ENCODE measurements at places on chromosomes 1 and 21.

GRCh38 chr1:98078596-98078995, 157.8 kb upstream of the DPYD start:
- DNase-seq: no peak

- no peak for DNase-seq
These were observed 78.0 kb upstream of the IPO9 start for GRCh38 chr1:201750934-201751333.

GRCh38 chr1:43934986-43935324, 1.4 kb downstream of the ARTN start:
- no peak for DNase-seq

DNA sequence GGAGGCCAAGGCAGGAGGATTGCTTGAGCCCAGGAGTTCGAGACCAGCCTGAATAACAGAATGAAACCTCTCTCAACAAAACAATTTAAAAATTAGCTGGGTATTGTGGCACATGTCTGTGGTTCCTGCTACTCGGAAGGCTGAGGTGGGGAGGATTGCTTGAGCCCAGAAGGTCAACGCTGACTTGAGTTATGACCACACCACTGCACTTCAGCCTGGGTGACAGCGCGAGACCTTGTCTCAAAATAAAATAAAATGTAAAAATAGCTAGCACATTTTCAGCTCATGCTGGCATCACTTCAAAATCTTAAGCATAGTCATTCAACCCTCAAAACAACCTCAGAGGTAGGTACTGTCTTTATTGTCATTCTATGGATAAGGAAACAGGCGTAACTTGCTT, 6.4 kb downstream of the JAK1 start:
- no peak for DNase-seq

DNA sequence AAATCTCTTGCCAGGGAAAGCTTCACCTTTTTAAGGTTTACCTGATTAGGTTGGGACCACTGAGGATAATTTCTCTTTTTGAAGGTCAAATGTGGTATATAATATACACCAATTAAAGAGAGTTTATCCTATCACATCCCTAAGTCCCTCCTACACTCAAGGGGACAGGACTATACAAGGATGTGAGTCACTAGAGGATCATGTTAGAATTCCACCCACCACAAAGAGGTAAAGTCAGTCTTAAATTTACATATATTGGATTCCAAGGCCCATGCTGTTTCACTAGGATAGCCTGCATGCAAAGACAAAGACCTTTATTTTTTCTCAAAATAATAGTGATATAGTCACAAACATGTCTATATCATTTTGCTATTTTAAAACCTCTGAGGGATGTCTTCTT, 164.4 kb downstream of the GIPC2 start:
- DNase-seq: no peak

- no peak for DNase-seq
These were observed 38.4 kb upstream of the RBM34 start for GRCh38 chr1:235199441-235199840.

DNA sequence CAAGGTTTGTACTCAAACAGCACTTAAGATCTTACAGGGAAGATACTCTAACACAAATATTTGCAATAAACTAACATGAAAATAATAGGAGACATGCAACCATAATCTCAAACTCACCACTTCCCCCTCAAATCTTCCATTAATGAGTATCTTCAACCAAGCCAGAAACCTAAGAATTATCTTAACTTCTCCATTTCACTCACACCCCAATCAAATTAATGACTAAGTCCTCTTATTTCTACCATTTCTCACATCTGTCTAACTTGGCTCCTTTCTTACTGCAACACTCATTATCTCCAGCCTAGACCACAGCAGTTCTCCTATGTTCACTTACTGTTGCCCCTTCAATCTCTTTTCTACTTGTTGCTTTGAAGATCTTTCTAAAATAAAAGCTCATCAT, 10.4 kb downstream of the RBBP5 start:
- DNase-seq: no peak

DNA sequence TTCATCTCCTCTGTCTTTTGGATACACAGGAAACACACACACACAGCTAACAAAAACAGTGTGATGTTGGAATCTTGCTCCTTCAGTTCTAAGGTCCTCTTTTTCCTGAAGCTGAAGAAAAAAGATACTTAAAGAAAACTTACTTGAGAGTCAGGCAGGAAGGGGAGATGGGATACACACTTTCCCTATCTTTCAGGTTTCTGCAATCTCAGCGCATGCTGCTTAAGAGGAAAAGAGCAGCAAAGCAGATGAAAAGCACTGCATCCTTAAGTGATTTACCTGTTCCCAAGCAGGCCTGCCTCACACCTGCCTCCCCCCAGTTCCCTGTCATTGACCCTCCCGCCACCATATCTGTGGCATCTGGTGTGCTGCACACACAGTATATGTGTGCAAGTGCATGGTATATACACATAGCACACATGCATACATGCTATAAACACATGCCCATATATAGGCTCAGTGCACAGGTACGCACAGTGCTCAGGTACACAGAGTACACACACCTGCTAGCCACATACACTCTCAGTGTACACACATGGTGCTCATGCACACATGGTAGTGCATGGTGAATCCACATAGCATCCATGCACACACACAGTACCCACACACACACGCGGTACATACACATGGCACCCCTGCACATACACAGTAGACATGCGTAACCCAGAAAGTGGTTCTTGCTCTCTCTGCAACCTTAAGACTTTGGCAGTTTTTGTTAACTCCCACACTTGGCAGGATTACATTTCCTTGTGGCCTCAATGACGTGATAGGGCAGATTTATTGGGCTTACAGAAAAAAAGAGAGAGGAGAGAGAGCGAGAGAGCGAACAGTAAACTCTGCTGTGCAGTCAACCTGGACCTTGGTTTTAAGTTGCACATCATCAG, 166.9 kb downstream of the TOMM20 start:
- DNase-seq: no peak

DNA sequence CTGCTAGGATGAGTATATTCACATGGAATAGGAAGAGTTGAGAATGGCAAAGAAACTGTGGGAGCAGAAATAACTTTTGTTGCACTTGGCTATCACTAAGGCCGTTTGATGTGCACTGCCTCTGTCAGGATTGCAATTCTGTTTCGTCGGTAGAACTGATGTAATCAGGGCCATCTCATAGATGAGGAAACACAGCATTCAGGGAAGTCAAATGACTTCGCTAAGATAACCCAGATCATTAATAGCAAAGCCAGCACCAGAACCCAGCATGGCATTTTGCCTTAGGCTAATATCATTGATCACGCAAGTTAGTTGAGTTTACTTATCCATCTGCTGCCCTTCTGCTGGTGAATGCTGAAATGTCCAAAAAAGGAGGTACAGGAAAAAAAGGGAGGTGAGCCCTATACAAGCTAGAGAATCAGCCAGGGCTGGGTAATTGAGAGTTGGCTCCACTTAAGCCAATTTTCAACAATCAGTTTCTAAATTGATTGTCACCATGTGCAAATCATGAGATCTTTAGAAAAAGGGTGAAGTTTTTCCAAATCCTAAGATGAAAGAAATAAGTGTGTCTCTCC, 7.6 kb downstream of the RASSF5 start:
- DNase-seq: no peak

- no peak for DNase-seq
These were observed 273.1 kb downstream of the DPYD start for GRCh38 chr1:97647776-97648175.

DNA sequence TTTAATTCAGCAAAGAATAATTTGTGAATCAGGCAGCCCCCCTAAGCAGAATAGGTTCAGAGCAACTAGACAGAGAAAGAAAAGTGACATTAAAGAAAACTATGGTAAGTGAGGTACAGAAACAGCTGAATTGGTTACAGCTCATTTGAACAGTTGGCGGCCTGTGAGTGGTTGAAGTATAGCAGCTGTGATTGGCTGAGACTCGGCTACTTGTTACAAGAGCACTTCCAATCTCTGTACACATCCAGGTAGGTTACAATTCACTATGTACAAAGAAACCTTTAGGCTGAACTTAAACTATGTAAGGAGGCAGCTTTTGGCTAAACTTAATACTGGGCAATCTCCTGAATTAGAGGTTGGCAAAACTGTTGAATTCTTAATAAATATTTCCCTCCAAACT, 171.1 kb upstream of the LHX8 start:
- no peak for DNase-seq

DNA sequence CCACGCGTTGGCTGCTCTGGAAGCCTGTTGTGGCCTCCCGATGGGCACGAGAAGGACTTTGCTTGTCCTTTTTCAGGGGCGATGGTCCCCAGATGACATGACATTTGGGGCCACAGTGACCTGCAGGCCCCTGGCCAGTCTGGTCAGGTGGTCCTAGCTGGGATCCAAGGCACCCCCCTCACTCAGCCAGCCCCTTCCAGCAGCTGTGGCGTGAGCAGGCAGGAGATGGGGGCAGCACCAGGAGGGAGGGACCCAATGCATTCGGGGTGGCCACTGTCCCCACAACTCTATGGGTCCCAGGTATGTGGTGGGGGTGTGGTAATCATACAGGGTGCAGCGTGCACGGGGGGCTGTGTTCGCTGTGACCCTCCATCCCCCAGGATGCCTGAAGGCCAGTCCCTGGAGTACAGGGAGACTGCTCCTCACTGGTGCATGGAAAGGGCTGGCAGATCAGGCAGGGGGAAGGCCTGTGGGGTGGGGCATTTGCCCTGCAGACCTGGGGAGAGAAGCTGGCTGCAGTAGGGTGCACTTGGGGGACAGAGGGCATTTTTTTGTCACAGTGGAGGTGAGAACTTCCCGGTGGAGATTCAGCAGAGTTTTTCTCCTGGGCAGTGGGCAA, 31.7 kb downstream of the WNT3A start:
- DNase-seq: no peak

DNA sequence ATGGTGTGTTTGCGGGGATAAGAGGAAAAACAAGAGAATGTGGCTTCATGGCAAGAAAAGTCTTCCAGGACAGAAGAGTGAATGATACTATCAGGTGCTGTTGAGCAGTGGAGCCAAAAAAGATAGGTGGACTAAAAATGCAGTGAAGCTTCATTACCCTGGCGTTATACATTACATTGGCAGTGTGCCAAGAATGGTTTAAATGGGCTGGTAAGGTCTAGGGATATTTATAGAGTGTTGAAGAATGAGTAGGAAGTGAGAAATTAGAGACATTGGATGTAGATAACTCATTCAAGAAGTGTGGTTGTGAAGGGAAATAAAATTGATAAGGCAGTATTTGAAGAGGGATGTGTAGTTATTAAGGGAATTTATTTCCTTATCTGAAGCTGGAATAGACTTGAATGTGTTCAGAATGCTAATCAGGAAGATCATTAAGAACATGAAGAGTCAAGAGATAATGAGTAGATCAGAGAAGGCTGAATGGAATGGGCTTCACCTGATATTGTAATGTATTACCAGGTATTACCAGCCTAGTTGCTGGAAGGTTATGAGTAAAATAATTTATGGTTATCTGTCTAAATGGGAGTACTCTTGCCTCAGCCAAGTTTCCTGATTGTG, 72.7 kb downstream of the MAST2 start:
- no peak for DNase-seq

- DNase-seq: peak; percentile 92
These were observed 12.8 kb downstream of the TRAPPC10 start for GRCh38 chr21:44024887-44025353.

- no peak for DNase-seq
These were observed 1.1 kb upstream of the ERRFI1 start for GRCh38 chr1:8026976-8027747.

- DNase-seq: no peak
These were observed 35.9 kb downstream of the THAP3 start for GRCh38 chr1:6660415-6661049.

DNA sequence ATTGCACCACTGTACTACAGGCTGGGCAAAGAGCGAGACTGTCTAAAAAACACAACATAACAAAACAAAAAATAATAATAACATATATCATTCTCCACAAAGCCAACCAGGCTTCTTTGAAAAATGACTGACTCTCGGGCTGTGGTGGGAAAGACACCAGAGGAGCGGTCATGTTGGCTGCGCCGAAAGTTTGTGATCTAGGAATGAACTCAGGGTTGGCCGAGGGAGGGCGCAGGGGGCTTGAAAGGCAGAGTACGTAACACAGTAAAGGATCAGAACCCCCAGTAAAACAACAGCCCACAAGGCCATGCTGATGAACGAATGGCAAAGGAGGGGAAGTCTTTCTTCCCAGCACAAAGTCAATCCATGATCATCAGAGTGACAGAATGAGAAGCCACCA, 4.7 kb downstream of the SLC35E2B start:
- DNase-seq: no peak

DNA sequence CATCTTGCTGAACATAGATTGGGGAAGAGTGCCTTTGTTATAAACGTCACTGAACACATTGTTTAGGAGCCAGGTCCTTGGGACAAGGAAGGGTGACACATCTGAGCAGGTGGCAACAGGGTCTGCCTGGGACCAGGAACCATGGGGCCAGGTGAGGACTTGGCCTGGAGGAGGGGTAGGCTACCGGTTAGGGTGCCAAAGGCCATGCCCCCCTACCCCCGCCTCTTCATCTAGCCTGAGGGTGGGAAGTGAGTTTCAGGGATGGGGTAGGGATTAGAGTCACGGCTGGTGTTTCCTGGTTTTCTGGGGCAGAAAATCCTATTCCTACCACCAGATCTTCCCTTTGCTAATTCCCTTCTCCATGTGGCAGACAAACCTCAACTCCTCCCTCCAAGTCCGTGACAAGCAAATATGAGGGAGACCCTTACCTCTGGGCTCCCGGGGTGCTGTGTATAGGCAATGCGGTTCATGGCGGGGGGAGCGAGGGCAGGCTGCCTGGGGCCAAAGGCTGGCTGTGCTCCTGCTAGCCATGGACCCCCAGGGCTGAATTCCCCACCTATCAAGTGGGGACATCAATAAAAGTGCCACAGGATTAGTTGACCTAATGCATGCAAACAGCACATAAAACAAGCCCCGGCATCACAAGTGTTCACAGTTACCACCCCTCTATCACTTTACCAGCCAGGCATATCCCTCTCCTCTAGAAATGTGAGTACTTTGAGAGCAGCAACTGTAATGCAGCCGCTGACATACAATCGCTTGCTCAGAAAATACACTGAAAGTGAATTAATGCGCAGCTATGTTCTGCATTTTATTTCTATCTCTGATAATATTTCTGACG, 14.5 kb downstream of the CD247 start:
- DNase-seq: no peak

- no peak for DNase-seq
These were observed 303.2 kb downstream of the RWDD3 start for GRCh38 chr1:95537176-95537575.

GRCh38 chr1:113042285-113043143, 30.5 kb upstream of the LRIG2 start:
- peak; percentile 70 for DNase-seq

DNA sequence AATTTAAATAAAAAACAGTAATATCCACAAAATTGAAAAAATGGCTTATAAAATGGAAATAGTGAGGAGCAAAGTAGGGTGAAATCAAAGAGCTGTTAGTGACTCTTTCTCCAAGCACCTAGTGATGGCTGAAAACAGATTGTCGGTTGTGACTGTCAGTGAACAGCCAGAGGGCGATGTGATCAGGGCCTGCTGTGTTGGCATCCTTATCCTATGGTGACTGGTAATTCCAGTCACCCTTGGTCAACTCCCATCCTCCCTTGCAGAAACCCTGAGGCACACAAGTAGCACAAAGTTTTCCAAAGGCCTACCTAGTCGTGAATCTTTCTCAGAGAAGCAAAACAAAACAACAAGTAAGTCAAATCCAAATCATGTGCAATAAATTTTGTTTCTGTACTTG, 599.8 kb upstream of the CXADR start:
- no peak for DNase-seq
